ENCODE measurements at places on chromosomes 13 and 19. TPM values are rescaled to one million over a fixed set of nuclear protein-coding genes. Genes with fewer than 3 reads are reported as not detected.

ZNF285 gene
- 0.80 TPM for polyA plus RNA-seq

CEBPG gene
- 7.0 TPM for polyA plus RNA-seq

PDX1 gene
- polyA plus RNA-seq: 26.1 TPM

SHD gene
- polyA plus RNA-seq: not detected

- no peak for DNase-seq
- H3K4me3 ChIP-seq: no peak overlapping the region
- H3K36me3 ChIP-seq: no peaks in the 10 kb centered on the region
- no peaks in the 10 kb centered on the region for H3K4me1 ChIP-seq
Measured at GRCh38 chr13:91459485-91459884, 61.1 kb downstream of the GPC5 start.

DNA sequence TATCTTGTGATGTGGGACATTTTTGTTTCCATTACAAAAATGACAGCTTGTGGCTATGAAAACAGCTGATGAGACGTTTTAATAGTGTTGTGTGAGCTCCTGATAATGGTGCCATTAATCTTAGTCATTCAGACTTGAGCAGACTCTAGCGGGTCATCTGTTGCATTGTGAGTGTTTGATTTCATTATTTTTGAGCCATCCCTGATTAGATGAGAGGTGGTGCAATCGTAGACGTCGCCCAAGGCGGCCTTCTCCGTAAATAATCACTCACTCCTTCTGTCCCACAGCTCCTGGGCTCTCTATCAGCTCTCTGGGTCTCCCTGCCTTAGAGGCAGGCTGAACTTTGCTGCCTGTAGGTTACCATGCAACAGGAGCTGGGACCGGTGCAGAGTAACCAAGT lies 528.0 kb upstream of the SGCG start:
- H3K4me1 ChIP-seq: no peaks in the 10 kb centered on the region
- H3K27ac ChIP-seq: no peak overlapping the region
- no peak overlapping the region for H3K4me3 ChIP-seq
- no peak for DNase-seq
- H3K36me3 ChIP-seq: no peaks in the 10 kb centered on the region
- peaks cover 3% of the 10 kb centered on the region for H3K27me3 ChIP-seq

GRCh38 chr13:24693862-24694471 lies 13.8 kb downstream of the ATP12A start:
- H3K27ac ChIP-seq: no peak overlapping the region
- no peaks in the 10 kb centered on the region for H3K27me3 ChIP-seq
- no peaks in the 10 kb centered on the region for H3K36me3 ChIP-seq
- no peaks in the 10 kb centered on the region for H3K4me1 ChIP-seq
- no peak for DNase-seq

DNA sequence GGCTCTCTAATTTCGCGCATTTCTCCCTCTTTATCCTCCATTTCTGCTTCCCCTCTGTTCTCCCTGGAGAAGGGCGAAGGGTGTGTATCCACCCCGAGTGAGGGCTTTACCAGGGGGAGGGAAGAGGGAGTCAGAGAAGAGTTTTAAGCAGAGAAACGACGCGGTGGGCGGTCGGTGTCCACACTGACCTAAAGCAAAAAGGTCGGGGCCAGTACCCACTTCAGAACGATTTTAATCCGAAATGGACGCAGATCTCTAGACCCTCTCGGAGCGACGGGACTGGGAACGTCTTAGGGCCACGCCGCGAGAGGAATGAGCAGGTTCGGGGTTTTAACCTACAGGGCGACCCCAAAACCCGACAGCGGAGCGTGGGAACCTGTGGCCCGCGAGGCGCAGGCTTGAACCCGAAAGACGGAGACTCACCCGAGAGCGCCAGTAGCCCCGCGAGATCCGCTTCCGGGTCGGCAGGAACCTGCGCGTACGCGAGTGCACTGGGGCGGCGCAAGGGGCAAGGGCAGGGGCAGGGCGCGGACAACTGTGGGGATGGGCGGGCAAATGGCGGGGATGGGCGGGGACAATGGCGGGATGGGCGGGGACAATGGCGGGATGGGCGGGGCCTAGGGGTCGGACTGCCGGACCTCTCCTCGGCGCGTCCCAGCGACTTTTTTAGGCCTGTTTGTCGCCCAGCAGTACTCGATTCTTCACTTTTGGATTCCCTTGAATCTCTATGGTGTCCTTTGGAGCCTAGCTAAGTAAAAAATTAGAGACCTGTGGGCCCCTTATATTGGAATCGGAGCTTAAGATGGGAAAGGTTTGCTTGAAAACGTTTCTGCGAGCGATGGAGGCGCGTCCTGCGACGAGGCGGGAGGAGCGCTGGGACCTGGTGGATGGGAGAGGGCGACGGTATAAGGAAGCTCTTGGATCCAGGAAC lies at the start of gene ZNF677:
Gene ZNF677, minus strand, starts transcription at position 463 of the 931 bp plus-strand sequence. CDS start 3,323 bp downstream, outside the sequence.
- H3K27ac ChIP-seq: peak within 1 kb of the TSS; percentile 47
- no peaks in the 10 kb centered on the region for H3K27me3 ChIP-seq
- no peaks in the 10 kb centered on the region for H3K4me1 ChIP-seq
- H3K36me3 ChIP-seq: no peaks in the 10 kb centered on the region

DNA sequence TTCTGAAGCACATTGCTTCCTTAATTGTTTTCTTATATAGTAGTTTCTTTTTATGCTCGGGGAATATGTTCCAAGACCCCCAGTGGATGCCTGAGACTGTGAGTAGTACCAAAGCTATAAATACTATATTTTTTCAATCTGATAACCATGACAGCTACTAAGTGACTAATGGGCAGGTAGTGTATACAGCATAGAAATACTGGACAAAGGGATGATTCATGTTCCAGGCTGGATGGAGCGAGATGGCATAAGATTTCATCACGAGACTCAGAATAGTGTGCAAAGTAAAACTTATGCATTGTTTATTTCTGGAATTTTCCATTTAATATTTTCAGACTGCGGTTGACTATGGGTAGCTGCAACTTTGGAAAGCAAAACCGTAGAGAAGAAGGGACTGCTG lies 47.9 kb upstream of the OLFM4 start:
- DNase-seq: no peak
- no peaks in the 10 kb centered on the region for H3K4me1 ChIP-seq
- H3K27me3 ChIP-seq: no peaks in the 10 kb centered on the region

- H3K27me3 ChIP-seq: no peaks in the 10 kb centered on the region
- no peaks in the 10 kb centered on the region for H3K4me1 ChIP-seq
- no peak for DNase-seq
- no peak overlapping the region for H3K4me3 ChIP-seq
- H3K36me3 ChIP-seq: no peaks in the 10 kb centered on the region
- no peak overlapping the region for H3K27ac ChIP-seq
Measured at GRCh38 chr13:25768838-25769237, 283.0 kb downstream of the SHISA2 start.

GRCh38 chr19:752652-753517 lies 2.0 kb downstream of the MISP start:
- no peaks in the 10 kb centered on the region for H3K27me3 ChIP-seq
- peak; percentile 57 for DNase-seq
- no peaks in the 10 kb centered on the region for H3K36me3 ChIP-seq
- no peak overlapping the region for H3K27ac ChIP-seq
- no peaks in the 10 kb centered on the region for H3K4me1 ChIP-seq

- no peaks in the 10 kb centered on the region for H3K27me3 ChIP-seq
- H3K27ac ChIP-seq: no peak overlapping the region
- H3K36me3 ChIP-seq: no peaks in the 10 kb centered on the region
- H3K4me3 ChIP-seq: no peak overlapping the region
Measured at GRCh38 chr13:46145135-46145534, 36.8 kb downstream of the LCP1 start.

GRCh38 chr19:1286487-1287353 lies 1.0 kb downstream of the EFNA2 start:
- no peak overlapping the region for H3K4me3 ChIP-seq
- H3K36me3 ChIP-seq: no peaks in the 10 kb centered on the region
- no peak overlapping the region for H3K27ac ChIP-seq
- DNase-seq: no peak
- H3K27me3 ChIP-seq: peaks cover 15% of the 10 kb centered on the region
- H3K4me1 ChIP-seq: no peaks in the 10 kb centered on the region

Data from pancreas (tissue), 10 donors.